Upper lobe of right lung (tissue), 1 donor: ENCODE measurements at places on chromosomes 1 and 21. TPM values are rescaled to one million over a fixed set of nuclear protein-coding genes. Genes with fewer than 3 reads are reported as not detected.

TENT5C gene
- total RNA-seq: 13.7 TPM

- no peak for DNase-seq
Observed at GRCh38 chr1:22342734-22343191, 108.9 kb upstream of the ZBTB40 start.

DNA sequence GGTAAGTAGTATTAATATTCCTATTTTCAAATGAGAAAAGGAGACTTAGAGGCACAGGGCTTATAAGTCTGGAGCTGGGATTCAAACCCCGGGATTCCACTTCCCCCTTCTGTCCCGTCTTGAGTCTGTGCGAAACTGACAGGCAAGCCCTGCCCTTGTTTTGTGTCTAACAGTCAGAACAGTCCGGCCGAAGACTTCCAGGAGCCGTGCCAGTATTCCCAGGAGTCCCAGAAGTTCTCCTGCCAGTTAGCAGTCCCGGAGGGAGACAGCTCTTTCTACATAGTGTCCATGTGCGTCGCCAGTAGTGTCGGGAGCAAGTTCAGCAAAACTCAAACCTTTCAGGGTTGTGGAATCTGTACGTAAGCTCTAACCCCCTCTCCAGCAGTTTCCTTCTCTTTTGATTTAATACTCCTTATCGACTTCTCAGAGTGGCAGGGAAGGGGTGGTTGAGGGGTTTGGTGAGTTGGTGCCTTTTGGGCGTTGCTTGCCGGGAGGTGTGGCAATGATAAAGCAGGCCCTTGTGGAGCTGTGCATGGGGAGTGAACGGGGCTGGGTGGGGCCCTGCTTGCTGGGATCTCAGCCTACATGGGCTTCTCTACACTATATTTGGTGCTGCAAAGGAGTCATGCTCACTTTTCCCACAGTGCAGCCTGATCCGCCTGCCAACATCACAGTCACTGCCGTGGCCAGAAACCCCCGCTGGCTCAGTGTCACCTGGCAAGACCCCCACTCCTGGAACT, 29.4 kb downstream of the IL6R start:
- peak; percentile 75 for DNase-seq

GFI1 gene
- total RNA-seq: 5.4 TPM

GRCh38 chr1:243428617-243429342, 172.9 kb downstream of the SDCCAG8 start:
- DNase-seq: no peak

MEX3A gene
- total RNA-seq: 0.52 TPM

ADGRL2 gene
- total RNA-seq: 104 TPM
